ENCODE measurements at places on chromosomes 4 and X.

GRCh38 chr4:149008415-149009025 lies 566.3 kb upstream of the NR3C2 start:
- no peak for DNase-seq

GRCh38 chr4:116357758-116358157 lies 727.6 kb downstream of the TRAM1L1 start:
- no peak for DNase-seq

GRCh38 chr4:84870398-84871163 lies 95.9 kb downstream of the WDFY3 start:
- no peak for DNase-seq

GRCh38 chrX:118189000-118189399 lies 72.4 kb upstream of the KLHL13 start:
- no peak for DNase-seq

GRCh38 chr4:37423310-37423709 lies 178.8 kb downstream of the NWD2 start:
- no peak for DNase-seq

DNA sequence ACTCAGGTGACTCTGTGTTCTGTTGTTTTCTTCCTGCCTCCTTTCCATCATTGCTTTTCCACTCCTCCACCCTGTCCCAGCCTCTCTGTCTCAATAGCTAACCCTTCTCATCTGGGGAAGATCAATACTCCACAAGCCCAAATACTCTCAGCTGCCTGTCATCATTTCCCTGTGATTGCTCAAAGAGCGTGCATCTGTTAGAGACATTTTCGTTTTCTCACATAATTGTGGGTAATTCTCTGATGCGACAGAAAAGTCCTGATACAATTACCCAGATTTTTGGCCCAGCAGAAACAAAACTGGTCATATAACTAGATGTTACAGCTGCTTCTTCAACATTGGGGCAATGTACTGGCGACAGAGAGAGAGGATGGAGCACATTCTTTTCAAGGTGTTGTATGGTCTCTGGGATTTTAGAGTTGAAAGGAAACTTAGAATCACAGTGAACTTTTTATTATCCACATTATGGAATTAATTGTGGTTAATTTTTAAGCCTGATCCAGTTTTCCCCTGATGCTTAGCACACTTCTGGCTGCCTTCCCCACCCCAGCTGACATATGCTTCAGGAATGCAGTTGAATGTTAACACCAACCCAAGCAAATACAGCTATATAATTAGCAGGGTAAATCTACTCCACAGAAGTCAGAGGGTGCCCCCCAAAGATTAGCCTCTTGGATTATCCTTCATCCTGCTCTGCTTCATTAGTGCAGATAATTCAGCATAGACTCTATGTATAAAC lies 171.4 kb upstream of the ANXA3 start:
- DNase-seq: no peak

GRCh38 chrX:77937291-77937690 lies 26.8 kb downstream of the ATP7A start:
- DNase-seq: no peak

- no peak for DNase-seq
Measured at GRCh38 chr4:76836860-76837562, 60.9 kb downstream of the SOWAHB start.

DNA sequence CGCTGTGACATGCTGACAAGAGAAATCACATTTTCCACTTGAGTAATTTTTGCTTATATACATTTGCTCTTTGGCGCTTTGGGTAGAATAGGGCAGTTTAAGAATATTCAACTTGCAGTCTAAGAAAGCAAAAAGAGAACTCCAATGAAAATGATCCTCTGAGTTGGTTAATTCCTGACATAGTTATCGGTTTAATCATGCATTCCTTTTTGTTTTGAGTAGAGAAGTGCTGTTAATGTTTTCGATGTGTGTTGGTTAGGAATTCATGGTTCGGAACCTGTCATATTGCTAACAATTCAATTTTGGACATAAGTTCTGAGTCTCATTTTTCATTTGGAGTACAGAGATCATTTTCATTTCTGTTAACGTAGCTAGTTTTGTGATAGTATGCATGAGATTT lies 700.6 kb upstream of the PITX2 start:
- DNase-seq: no peak

- DNase-seq: no peak
Measured at GRCh38 chrX:107576841-107577240, 51.5 kb upstream of the PRPS1 start.

DNA sequence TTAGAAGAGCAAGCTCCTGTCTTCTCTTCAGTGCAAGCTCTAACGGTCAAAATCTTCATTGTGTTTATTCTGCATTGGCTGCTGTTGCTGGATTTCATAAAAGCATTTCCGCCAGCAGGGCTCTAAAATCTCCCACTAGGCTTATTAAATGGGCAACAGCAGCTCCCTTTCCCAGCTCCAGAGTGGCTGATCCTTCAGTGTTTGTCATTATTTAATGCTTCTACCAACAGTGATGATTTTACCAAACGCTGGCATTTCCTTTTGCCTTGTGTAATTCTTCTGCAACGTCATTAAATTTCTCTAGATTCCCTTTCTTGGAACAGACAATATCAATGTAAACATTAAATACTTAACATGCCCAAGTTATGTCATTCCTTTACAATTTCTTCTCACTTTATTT lies 20.1 kb downstream of the SLC7A11 start:
- no peak for DNase-seq

- no peak for DNase-seq
Measured at GRCh38 chr4:28665306-28665705, 1804.7 kb downstream of the STIM2 start.

DNA sequence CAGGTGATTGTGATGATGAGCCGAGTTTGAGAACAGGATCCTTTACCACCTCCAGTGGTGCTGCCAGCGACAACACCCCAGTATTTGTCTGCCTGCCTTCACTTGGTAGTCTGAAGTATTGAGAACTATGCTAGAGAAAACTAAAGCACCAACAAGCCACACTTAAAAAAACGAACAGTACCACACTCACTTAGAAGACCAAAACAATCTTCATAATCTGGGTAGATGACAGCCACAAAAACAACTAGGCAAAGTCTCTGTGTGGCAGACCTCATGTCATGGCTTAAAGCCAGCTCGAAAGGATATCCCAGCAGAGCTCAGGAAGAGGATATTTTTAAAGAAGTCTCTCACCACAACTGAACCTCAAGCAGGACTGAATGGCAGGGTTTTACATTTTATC lies 236.0 kb downstream of the GPC3 start:
- DNase-seq: no peak

- DNase-seq: no peak
Measured at GRCh38 chr4:132097041-132097440, 1052.1 kb upstream of the PCDH10 start.

DNA sequence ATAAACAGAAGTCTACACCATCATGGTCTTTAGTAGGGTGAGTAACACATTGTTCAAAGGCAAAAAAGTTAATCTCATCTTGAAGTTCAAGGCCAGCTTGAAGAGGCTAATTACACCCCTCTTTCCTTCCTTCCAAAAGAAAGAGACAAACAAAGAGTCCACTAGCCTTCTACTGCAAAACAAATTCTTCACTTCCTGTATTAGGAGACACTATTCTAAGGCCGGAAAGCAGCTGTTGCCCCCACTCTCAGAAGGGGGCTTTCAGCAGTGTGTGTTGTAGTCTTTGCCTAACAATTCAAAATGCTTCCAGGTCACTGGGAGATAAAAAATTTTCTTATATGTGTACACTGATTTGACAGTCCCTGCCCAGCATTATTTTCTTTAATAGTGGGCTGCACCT lies 25.1 kb downstream of the RASGEF1B start:
- no peak for DNase-seq

DNA sequence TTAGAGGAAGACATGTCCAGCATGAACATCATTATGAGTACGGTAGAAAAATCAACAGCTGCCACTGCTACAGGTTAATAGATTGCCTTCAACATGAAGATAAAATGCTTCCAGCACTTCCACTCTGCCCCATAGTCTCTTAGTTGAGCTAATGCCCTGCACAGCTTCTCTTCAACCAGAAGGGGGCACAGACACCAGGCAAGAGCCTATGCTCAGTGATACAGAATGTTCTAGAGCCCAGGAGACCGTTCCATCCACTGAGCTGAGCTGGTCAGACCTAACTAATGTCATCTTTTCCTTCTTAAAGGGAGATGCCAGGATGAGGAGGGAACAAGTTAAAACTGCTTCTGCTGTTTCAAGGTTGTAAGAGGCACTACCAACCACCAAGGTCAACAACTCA lies 42.2 kb downstream of the SMIM10L2A start:
- DNase-seq: no peak

DNA sequence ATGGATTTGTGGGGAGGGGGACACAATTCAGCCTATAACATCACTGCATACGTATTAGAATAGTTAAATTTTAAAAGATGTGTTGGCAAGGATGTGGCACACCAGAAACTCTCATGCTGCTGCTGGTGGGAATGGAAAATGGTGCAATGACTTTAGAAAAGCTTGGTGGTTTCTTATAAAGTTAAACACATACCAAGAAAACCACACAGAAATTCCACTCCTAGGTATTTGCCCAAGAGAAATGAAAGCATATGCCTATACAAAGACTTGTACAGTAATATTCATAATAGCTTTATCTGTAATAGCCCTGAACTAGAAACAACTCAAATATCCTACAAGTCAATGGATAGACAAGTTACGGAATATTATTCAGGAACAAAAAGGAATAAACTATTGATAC lies 71.3 kb upstream of the PDHA1 start:
- DNase-seq: no peak

DNA sequence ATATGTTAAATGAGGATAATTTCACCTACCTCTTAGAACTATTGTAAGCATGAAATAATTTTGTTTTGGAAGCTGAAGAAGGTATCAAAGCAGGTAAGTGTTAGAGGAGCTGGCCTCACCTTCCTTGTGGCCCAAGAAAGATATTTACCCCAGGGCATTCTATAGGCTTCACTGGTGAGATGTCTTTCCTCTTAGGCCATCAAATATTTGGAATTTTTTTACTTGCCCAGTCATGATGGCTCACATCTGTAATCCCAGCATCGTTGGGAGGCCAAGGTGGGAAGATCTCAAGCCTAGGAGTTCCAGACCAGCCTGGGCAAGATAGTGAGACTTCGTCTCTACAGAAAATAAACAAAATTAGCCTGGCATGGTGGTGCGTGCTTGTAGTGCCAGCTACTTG lies 6.1 kb upstream of the SMS start:
- no peak for DNase-seq

DNA sequence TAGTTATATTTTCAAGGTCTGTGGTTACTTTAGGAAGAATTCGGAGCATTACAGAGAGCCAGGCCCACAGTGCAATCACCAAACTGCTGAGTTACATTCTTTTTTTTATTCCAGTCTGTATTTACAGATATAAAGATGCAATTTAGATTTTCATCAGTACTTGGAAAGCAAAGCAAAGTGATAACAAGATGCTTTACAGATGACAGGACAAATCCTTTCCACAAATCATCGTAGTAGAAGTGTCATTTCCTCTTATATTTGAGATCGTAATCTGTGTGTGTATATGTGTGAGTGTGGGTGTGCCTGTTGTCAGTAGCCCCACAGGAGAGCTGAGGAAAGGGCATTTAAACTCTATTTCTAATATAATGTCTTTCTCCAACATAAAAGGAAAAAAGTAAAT lies 1893.7 kb downstream of the STIM2 start:
- no peak for DNase-seq

GRCh38 chr4:21946858-21947257 lies 1.7 kb downstream of the KCNIP4 start:
- DNase-seq: no peak

DNA sequence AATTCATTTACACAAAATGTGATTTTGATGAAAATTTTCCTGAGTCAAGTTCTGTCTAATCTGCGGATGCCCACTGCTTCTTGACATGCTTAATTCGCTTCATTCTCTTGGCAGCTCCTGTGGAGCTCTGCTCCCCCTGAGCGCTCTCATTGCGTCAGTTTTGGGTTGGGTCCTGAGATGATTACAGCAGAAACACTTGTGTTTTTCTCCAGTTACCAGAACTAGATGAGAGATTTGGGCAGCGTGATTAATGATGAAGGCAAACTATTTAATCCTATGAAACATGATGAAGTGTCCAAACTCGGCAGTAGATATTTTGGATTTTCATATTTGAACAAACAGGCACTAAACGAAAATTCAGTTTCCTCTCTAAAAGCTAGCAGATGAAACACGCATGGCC lies 4.2 kb upstream of the CXCL1 start:
- no peak for DNase-seq

DNA sequence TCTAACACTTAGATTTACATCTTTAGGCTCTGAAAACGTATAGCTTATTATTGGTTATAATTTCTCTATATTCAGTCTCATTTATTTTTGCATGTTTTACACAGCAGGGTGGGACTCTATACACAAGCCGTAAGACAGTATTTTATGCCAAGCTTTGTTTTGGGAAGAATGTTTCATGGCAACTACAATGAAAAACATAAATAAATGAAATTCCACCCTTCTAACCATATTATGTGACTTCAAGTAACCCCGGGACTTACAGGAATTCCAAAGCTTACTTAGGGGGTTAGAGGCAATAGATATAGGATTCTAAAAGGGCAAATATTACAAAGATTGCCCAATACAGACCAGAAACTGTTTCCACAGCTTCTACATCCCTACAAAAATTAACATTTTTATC lies 370.9 kb downstream of the PRR32 start:
- no peak for DNase-seq

GRCh38 chrX:134444681-134445080 lies 15.3 kb upstream of the HPRT1 start:
- no peak for DNase-seq

DNA sequence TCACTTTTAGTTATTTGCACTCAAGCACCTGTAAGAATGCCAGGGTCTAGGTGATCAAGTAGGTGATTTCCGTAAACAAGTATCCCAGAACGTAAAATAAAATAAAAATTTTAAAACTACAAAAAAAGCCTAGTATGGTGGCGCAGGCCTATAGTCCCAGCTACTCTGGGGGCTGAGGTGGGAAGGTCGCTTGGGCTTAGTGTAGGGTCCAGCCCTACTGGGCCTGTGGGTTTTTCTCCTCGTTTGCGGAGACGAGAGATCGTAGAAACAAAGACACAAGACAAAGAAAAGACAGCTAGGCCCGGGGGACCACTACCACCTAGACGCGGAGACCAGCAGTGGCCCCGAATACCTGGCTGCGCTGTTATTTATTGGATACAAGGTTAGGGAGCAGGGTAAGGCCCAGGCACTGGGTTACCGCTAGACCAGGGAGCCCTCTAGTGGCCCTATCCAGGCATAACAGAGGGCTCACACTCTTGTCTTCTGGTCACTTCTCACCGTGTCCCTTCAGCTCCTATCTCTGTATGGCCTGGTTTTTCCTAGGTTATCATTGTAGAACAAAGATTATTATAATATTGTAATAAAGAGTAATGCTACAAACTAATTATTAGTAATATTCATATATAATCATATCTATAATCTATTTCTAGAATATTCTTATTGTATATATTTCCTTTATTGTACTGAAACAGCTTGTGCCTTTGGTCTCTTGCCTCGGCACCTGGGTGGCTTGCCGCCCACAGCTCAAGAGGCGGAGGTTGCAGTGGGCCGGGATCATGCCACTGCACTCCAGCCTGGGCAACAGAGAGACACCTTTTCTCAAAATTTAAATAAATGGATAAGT lies 38.4 kb downstream of the SAGE1 start:
- no peak for DNase-seq

GRCh38 chr4:8281519-8282133 lies 12.1 kb downstream of the HTRA3 start:
- no peak for DNase-seq
